ENCODE measurements at places on chromosomes 12 and 14.
A peak's percentile ranks its signal among the peaks of the same experiment; 100 is the strongest.

- no peak for DNase-seq
These were observed 155.7 kb upstream of the GSC start for GRCh38 chr14:94925416-94926173.

GRCh38 chr14:41986700-41987099, 380.0 kb downstream of the LRFN5 start:
- DNase-seq, result no peak

GRCh38 chr12:110564471-110564991, 18.6 kb downstream of the PPTC7 start:
- DNase-seq, result no peak

DNA sequence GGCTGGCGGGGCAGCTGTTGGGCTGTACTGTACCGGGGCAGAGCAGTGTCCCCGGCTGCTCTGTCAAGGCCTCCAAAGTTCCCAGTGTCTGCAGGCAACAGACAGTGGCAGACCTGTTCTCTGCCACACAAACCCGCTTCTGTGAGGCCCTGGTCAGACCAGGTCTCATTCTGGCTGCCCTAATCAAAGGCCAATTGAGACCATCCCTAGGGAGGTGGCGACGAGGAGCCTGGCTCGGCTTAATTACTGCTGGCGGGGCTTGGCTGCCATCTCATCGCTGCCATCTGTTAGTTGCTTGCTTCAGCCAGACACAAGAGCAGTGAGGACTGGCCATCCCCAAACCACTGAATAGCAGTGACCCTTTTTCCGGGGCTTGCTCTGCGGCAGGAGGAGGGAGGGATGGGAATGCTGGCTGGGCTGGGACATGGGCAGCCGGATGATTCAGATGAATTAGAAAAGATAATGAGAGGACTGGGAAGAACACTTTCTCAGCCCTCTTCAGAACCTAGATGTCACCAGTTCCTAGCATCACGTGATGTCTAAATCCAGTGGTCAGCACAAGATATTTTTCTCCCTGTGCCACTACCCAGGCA, 24.5 kb downstream of the ERG28 start:
- peak; percentile 13 for DNase-seq

DNA sequence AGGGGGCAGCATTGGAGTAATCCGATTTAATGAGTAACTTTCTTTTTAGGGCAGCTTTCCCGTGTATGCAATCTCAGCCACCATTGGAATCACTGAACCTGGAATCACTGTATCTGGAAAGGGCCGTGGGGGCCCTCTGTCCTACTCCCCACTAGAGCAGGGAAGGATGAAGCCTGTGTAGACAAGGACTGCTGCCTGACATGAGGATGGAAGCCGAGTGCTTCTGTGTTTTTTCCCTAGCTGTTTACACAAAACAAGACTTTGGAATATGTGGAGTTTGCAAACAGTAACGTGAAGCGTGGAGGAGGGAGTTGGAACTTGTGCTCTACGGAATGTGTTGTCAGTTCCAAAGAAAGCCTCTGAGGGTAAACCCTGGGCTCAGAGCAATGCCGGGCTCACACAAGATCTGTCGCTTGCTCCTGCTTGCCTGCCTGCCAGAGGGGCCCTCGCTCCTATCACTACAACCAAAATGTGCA, 32.4 kb upstream of the HDAC7 start:
- no peak for DNase-seq

- no peak for DNase-seq
These were observed 13.5 kb upstream of the GOLGA5 start for GRCh38 chr14:92780444-92781232.

DNA sequence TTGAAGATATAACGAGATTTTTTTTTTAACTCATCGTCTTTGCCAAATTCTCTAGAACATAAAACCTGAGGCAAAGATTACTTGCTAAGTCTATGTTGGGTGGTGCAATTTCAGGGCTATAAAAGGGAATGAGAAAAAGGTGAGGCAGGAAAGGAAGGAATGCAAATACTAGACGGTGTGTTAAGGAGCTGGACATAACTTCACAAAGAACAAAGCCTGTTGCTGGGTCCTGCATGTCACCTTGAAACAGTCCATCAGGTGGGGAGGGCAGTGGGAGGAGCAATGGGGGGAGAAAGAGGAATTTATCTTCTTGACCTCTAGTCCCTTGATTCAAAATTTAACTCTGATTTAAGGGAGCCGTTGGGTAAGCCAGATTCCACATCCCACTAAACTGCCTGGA, 16.1 kb upstream of the DUSP6 start:
- DNase-seq, result no peak

DNA sequence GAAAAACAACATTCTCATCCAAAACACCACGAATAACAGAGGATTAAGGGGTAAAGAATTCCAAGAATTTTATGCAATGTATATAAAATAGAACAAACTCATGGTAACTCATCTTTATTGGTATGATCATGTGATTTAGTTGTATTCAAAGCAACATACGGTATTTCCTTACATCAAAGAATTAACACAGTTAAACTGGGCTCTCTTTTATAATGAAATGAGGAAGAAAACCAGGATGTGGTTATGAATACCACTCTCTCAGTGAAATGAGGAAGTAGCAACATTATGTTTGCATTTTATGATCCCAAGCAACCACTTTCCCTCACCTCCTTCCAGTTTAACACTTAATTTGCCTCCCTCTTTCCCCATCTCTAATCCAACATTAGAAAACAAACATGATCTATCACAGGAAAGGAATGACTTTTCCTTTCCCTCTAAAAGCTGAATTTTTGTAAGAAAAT, 22.9 kb downstream of the SPTLC2 start:
- no peak for DNase-seq

DNA sequence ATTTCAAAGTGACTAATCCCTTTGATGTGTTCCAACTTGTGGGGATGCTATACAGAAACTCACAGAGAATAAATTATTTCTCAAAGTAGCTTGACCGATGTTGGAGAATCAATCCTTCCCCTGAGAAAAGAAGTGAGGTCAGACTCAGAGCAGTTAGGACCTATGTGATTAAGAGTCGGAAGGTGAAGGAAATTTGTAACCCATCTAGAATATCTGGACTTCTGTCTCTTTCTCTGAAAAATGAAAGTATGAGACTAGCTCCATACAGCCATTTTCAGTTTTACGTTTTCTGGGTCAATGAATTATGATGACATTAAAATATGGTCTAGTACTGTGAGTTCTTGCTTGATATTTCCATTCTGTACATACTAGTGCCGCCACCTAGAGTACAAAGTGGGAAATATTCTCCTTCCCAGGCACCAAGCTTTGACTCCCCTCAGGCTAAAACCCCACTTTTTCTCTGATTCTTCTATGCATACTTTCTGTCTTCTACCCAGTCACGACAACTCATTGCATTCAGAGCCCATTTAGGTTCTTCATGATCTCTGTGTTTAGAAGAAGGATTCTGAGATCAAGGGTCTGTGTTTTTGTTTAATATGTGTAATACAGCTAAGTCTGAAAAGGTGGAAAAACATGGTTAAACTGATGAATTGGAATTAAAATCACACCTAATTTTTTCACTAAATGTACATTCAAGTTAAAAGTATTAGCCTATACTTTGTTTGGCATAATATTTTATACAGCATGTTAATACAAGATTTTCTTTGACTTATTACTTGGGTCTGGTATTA, 6.9 kb upstream of the NTS start:
- no peak for DNase-seq

GRCh38 chr12:112124918-112125249, 476 bp upstream of the TRAFD1 start:
- DNase-seq, result no peak

DNA sequence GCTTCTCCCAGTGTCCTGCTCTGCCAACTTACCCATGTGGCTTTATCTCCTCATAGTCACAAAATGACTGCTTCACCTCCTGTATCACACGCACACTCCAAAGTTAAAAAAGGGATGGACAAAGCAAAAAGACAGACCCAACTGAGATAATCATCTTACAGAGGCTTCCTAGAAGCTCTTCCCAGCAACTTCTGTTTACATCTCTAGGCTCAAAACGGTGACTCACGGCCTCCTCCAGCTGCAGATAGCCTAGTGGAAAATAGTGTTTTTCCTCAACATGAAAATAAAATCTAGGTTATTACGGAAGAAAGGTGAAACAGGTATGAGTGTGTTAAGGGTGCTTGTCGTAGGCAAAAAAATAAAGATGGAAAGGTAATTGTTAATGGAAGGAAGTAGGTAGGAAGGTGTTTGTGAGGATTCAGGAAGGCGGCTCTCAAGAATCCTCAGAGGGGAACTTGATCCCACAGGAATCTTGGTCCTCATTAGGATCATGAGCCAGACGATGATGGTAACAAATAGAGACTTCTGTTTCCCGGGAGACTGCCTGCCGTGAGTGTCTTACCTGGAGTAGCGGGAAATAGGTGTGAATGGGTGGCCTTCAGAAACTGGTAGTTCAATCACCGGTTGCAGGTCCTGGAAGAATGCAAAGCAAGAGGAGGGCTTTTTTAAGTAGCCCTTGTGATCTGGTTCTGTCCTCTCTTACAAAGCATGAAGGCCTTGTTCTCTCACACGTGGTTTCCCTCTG, 487.5 kb upstream of the TMEM132C start:
- no peak for DNase-seq

DNA sequence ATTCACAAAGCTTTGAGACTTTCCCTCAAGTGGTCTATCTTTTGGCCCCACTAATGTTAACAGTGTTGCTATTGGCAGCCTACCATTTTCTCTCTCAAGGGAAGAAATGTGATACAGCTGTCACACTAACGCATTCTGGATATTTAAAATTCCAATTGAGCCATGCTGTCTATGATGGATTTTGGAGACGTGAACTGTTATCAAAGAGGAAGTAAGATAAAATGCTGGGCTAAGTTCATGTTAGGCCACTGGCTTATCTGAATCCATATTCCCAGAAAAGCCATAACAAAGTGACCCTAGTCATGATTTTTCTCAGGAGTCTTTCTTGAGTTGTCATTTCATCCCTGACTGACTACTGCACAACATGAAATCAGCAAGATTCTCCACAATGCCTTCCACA, 200.2 kb downstream of the PHLDA1 start:
- no peak for DNase-seq

- no peak for DNase-seq
These were observed 121.4 kb downstream of the KSR2 start for GRCh38 chr12:117847371-117847770.

- DNase-seq, result no peak
These were observed 52.6 kb downstream of the EIF2S3B start for GRCh38 chr12:10558301-10558700.

GRCh38 chr14:54698501-54698900, 131.6 kb downstream of the SAMD4A start:
- DNase-seq, result no peak

- DNase-seq, result no peak
These were observed 243.7 kb downstream of the BCAT1 start for GRCh38 chr12:24705216-24705615.

GRCh38 chr12:13538136-13538535, 341.6 kb downstream of the EMP1 start:
- no peak for DNase-seq

DNA sequence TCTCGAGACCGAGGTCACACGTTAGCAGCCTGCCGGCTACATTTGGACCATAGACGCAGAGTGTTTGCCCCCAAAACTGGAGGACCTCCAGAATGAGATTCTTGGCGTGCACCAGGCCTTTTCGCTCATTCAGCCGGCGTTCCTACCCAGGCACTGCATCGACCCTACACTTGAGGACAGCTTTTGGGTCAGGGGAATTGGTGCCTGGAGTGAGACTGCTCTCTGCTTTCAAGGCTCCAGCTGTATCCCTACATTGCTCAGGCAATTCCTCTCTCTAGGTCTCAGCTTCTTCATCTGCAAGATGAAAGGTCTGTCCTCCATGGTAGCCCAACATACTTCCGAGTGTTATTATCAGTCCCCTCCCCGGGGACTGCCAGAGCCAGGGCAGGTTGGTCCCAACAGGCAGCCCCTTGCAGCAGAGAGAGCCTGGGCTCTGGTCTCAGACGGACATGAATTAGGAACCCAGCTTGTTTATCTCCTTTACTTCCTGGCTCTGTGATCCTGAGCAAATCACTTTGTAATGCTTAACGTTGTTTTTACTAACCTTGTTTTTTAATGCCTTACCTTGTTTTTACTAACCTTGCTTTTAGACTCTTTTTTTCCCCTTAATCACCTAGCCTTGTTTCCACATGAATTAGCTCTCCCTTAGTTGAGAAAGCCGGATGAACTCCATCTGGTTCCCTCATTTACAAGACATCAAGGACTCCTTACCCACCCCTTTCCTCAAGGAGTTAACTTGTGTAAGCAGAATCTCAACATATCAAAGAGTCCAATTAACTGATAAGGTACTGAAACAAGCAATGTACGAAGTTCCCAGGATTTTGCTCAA, 892 bp downstream of the TCHP start:
- no peak for DNase-seq

DNA sequence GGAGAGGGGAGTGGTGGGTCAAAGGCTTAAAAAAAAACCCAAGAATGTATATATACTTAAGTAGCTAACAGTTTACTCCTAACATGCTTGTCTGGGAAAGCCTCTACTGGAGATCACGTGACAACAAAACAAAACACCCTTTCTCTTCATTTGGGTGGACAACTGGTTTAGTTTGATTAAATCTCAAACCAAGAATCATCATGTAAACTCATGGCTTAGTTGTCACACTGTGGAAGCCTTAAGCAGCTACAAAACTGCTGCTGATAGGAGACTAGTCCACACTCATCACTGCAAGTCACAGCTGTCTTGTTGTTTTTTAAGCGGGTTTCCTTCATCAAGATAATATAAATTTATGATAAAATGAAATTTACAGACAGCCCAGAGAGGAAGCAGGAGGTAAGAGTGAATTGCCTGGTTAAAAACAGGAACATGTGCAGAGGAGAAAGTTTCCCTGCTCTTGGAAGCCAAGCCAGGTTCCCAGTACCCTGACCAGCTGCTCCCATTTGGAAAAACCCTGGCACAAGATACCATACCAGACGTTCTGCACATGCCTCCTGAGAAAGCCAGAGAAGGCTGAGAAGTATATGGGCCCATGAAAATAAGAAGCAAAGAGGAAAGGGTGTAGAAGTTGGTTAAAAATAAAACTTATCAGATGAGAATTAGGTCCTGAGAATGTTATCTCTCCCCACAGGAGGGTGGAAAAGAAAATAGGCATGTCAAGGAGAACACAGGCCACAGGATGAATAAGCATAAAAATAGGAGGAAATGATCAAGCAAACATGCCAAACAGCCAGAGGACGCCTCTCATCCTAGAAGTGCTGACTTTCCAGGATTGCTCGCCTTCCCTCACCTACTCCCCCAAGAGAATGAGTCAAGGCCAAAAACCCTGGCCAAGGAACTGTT, 34.0 kb downstream of the EGLN3 start:
- no peak for DNase-seq

Measured in substantia nigra (tissue), 51 donors.